ENCODE measurements at places on chromosomes 7 and 10.
A peak's percentile ranks its signal among the peaks of the same experiment; 100 is the strongest.

DNA sequence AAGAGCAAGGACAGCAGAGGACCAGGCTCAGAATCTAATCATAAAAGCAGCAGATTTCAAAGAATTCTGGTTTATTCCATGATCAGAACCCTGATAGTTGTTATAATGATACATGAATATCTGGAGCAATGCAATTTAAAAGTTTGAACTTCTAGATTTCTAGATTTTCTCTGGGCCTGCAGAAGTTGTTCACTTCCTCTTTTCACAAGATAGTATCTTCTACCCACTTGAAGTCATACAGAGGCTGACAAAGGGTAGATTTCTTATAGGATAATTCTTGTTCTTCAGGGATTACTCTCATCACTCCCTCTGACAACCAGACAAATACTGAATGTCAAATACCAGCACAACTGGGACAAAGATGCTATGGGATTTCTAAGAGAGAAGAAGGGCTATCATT is 320.0 kb upstream of the ETV1 start:
- no peak for DNase-seq

DNA sequence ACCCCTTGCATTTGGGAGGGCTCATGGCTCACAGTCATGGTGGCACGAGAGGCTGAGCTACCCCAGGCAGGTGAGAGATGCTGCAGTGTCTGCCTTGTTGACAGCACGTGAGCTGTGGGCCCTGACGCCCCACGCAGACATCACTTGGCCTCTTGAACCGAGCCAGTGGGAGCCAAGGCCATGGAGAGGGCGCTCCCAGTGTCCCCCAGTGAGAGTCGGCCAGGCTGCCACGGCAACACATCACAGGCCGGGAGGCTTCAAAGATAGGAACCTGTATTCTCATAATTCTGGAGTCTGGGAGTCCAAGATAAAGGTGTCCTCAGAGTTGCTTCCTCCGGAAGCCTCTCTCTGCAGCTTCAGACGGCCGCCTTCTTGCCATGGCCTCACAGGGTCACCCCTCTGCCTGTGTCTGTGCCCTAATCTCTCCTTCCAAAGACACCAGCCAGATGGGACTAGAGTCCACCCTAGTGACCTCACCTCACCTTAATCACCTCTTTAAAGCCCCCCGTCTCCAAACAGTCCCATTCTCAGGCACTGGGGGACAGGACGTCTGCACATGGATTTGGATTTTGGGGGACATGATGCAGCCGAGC is 119.6 kb downstream of the KLF6 start:
- no peak for DNase-seq

- no peak for DNase-seq
Measured at GRCh38 chr10:17278607-17279240, 50.7 kb downstream of the VIM start.

DNA sequence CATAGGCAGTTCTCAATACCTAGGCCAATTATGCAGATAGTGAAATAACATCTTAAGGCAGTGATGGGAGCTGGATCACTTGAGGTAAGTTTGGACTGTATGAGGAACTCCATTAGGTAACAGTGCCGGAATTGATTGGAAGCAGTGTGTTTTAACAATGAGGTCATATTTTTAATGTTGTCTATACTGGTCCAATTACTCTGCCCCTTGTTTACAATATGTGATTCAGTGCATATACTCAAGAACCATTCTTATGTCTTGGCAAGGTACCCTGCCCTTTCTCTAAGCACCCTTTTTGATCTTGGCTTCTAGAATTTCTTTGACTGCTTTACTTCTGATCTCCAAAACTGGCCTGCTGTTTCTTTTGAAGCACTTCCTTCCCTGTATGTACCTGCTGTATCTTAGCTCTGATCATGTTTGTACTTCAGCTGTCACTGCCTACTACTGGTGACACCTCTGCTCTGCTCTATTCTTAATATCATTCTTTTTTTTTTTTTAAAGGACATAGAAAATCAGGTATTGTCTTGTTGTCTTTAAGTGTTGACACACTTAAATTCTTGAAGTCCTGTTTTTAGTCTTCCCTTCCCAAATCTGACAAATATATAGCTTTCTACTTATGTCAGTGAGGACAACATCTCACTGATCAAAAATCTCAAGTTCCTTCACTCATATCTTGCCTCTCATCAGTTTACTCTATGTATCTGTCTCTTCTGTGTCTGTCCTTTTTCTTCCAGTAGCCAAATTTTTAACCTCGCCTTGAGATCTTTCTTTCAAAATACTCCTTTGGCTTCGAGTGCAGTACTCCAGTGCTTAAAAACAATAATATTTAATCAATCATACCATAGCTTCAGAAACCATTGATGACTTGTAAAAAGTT is 46.4 kb upstream of the RPA3 start:
- DNase-seq: no peak

DNA sequence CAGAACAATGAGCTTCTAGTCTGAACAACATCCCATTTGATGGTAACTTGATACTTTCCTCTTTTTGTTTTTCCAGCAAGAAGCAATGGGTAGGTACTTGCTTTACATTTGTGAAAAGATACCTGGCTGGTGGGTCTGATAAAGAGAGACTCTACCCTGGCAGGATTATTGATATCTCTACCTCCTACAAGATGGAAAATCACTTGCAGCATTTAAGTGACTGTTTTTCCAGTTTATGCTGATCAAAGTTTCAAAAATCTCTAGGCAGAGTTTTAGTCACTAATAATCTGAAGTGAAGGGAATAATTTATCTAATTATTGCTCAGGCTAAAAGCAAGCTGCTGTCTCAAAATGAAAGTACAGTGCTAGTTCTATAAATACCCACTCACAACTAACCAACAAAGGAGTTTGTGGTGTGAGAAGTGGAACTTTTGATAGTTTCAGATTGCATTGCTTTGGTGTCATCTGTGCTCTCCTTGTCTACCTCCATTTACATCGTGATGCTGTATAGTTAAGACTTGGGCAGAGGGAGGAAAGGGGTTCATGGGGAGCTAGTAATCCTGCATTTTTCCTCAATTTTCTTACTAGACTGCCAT is 86.0 kb upstream of the ANKRD1 start:
- no peak for DNase-seq

GRCh38 chr7:20828947-20829346 is 42.3 kb upstream of the SP8 start:
- no peak for DNase-seq

DNA sequence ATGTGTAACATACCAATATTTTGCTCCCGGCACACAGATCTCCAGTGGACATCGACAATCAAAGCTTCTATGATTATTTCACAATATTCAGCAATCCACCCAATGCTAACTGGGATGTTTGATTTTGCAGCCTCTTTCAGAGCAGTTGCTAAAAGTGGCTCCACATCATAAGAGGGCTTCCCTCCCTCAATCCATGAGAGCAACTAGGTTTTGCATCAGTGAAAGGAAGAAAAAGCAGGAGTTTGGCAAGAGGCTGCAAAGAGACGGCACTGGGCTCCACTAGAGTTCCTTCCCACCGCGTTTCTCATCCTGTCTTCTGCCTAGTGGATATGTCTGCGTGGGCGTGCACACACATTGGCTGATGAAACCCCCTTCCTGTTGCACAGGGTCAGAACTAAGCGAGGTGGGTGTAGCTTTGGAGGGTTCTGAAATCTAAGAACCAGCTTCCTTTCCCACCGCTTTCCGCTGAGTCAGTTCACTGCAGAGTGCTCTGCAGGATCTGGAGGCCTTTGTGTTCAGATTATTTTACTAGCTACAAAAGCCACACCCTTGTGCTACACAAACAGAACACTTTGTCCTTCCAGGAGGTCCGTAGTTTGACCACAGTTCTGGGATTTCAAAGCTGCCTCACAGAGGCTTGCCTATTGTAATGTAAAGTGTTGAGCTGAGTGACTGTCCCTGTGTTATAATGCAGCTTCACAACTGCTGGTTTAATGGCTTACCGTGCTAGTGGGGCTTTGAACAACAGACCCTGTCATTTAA is 28.1 kb downstream of the ARL4A start:
- peak; percentile 4 for DNase-seq

DNA sequence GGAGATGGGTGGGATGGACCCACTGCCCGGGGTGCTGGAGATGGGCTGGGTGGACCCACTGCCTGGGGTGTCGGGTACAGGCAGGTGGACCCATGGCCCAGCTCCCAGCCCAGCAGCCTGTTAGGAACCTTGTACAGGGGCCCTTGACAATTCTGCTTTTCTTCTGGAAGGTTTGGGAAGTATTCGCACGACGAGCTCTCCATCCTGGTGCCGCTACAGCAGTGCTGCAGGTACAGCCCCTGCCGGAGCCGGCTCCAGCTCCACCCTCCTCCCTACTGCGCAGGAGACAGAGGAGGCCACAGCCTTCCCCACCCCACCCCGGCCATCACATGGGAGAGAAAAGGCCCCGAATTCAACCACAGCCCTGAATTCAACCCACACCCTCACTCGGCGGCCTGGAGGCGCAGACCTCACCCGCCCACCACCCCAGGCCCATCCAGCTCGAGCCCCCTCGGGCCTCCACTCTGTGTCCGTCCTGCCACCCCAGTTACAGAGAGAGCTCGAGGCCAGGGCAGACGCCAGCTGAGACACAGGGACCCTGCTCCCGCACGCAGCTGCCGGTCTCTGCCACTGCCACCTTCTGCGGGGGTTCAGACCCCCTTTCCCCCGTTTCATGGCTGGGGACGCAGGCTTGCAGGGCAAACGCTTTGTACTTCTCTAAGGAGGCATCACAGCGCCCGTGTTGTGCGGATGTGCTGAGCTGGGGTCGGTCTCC is 31.3 kb upstream of the FOXL3 start:
- no peak for DNase-seq

- DNase-seq: no peak
Measured at GRCh38 chr10:20776384-20777118, 120.6 kb downstream of the NEBL start.

GRCh38 chr7:51228386-51228958 is 88.1 kb downstream of the COBL start:
- DNase-seq: no peak

DNA sequence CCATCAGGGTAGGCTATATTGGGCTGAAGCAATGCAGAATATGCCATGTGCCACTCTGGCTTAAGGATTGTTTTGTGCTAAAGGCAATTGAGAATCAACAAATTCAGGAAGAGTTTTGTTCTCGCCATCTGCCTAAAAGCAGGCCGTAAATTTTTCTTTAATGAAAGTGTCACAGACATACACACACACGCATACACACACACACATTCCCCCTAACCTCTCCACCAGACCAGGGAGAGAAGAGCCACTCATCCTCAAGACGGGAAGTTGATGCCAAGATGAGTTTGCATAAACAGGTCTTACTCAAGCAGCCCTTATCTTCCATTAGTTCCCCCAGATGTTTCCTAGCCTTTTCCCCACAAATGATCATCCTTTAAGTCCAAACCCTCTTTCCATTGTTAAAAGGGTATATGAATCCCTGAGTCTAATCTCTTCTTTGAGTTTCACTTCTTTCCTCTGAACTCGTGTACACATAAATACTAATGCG is 59.6 kb upstream of the TRIM24 start:
- DNase-seq: no peak

DNA sequence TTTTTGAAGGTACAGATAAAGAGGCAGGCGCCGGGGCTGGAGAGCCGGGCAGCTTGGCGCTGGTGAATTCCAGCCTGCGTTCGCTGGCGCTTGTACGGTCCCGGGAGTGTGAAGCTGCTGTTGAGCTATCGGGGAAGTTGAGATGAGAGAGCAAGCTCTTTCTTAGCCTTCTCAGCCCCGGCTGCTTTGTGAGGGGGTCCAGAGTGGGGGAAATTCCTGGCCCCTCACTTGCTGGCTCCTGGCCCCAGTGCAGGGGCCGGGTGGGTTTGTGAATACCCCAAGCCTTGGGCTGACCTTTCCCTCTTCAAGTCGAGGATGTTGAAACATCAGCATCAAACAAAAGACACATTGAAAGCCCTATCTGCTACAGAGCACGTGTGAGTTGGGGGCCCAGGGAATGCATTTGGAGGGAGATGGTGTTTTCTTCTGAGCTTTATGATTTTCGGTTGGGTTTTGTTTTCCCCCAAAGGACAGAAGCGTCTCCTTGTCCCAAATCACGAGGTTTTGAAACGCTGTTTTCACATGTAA is 2.7 kb downstream of the ZMIZ1 start:
- DNase-seq: no peak

- no peak for DNase-seq
Measured at GRCh38 chr7:25707768-25708620, 444.0 kb upstream of the NFE2L3 start.

GRCh38 chr10:103917302-103918052 is 507 bp downstream of the STN1 start:
- no peak for DNase-seq

DNA sequence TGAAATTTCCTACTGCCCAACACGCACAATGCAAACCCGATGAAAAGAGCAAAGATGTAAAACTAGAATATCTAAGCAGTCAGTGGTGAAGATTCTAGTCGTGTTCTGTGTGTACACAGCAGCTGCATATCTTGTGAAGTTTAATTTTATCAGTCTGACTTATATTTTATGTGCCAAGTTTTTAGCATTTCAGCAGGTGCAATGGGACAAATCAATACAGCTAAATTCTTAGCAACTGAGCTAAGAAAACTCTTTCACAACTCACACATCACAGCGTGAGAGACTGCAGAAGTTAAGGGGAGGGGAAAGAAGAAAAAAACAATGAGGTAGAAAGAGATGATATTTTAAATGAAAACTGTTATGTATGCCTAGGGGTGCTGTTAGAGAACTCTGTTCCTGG is 164.9 kb upstream of the NEBL start:
- no peak for DNase-seq

GRCh38 chr10:110040767-110041478 is 33.1 kb downstream of the ADD3 start:
- DNase-seq: no peak

GRCh38 chr10:17005621-17006566 is 123.7 kb downstream of the CUBN start:
- no peak for DNase-seq

GRCh38 chr7:139118234-139118804 is 8.8 kb upstream of the ZC3HAV1 start:
- DNase-seq: no peak

- no peak for DNase-seq
Measured at GRCh38 chr10:19505320-19506312, 310.6 kb upstream of the PLXDC2 start.

DNA sequence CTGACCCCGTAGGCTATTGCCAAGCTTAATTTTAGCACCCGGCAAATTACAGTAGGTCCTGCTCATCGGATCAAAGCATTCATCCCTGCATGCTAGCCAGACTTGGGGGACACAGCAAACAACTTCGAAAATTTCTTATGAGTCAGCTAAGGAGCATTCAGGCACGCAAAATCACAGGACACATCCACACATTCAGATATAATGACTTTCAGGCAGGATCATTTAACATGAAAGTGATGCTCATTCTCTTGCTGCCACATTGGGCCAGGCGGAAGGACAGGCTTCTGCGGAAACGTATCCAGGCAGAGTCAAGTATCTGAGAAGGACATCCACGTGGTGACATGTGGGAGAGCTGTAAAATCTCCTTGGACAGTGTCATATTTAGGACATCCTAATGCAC is 474.0 kb upstream of the NRP1 start:
- no peak for DNase-seq

DNA sequence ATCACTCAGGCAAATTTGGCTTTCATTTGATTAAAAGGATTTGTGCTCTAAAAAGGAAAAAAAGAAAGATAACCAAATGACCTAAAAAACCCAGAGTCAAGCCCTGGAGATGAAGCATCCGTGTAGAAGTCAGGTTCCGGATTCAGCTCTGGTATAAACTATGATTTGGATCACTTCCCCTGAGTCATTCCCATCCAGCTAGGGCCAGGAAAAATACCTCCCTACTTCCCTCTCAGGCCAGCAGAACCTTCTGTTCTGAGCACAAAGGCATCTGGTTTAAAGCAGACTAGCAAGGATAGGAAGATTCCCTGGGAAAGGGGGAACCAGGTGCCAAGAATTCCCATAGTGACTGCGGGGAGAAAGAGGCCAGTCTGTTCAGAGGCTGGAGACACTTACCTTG is 25.7 kb upstream of the NDST2 start:
- DNase-seq: no peak

Data from stimulated activated CD8-positive, alpha-beta memory T cell treated with anti-CD3 and anti-CD28 coated beads, Interleukin-4, amount 100 ng/mL, for 24 hours (primary cell).